Astrocyte of the cerebellum (primary cell): ENCODE measurements at places on chromosomes 16 and 17.

GRCh38 chr17:42253578-42253977, 22.6 kb downstream of the STAT5B start:
- no peak for DNase-seq

GRCh38 chr17:19286751-19287341, 49.7 kb downstream of the EPN2 start:
- DNase-seq: no peak

GRCh38 chr17:60091109-60091508, 12.4 kb upstream of the HEATR6 start:
- DNase-seq: no peak

DNA sequence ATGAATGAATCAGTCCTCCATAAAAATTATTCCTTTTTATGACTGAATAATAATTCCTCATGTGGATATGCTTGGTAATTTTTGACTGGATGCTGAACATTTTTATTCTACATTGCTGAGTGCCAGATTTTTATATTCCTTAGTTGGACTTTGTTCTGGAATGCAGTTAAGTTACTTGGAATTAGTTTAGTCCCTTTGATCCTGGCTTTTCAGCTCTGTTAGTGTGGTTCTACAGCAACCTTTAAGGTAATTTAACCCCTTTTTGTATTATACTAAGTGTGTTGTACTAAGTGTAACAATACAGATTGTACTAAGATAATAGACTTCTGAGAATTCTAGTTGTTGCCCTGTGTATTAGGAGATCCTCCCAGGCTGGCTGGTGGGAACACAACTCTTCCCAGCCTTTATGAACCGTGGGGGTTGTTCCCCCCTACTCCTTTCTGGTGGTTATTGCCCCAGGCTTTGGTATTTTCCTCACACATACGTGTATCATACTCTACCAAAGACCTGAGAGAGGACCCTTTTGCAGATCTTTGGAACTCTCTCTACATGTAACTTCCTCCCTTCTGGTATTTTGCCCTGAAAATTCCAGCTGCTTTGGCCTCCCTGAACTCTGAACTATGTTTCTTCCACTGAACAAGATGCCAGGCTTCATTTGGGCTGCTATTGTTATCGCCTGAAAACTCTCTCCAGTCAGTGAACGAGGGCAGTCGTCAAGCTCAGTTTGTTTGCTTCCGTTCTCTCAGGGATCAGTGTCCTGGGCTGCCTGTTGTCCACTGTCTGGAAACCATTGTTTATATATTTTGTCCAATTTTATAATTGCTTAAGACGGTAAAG, 30.5 kb downstream of the TANGO6 start:
- no peak for DNase-seq

GRCh38 chr17:13135506-13135905, 117.7 kb upstream of the ELAC2 start:
- no peak for DNase-seq
